NCI-H146 (cell line): ENCODE measurements at places on chromosomes 12 and 14.

DNA sequence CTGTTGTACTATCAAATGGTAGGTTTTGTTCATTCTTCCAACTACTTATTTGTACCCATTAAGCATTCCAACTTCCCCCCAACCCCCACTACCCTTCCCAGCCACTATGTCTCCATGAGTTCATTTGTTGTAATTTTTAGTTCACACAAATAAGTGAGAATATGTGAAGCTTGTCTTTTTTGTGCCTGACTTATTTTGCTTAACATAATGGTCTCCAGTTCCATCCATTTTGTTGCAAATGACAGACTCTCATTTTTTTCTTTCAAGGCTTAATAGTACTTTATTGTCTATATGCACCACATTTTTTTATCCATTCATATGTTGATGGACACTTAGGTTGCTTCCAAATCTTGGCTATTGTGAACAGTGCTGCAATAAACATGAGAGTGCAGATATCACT lies 86.2 kb downstream of the ALG10B start:
- DNase-seq, result no peak

- DNase-seq, result no peak
Measured at GRCh38 chr12:58847901-58848600, 72.3 kb downstream of the LRIG3 start.

GRCh38 chr12:117878605-117879004 lies 90.2 kb downstream of the KSR2 start:
- DNase-seq, result no peak

GRCh38 chr12:93670104-93670503 lies 7.1 kb upstream of the CRADD start:
- DNase-seq, result no peak

GRCh38 chr12:122004633-122005071 lies 17.0 kb upstream of the BCL7A start:
- DNase-seq, result no peak

DNA sequence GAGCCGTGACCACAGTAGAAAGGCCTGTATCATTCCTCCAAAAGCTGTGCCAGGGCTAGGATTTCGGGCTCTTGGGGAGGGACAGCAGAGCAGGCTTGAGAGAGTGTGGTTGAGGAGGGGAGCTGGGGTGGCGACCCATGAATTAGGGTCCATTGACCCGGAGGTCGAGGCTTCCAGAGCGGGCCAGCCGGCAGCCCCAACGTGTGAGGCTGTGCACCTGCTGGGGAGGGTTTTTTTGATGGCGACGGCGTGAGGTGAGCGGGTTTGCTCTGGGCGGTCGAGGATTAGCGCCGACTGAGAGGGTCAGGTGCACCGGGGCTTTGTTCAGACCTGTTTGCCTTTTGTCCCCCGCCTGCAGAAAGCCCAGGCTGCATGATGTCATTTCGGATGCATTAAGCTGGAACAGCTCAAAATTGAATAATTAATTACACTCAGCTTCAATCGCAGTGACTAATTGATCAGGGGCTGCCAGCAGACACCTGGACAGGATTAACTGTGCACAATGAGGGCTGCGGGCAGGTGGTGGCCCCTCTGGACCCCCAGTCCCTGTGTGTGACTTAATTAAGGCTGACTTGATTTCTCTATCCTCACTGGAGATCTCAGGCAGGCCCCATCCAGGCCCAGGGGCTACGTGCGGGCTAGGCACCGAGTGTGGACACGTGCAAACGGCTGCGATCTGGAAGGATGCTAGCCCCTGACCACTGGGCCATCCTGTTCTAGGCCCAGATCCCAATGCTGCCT lies 42.1 kb upstream of the MEG3 start:
- peak; percentile 97 for DNase-seq

GRCh38 chr12:131333621-131334440 lies 377.1 kb upstream of the SFSWAP start:
- no peak for DNase-seq

GRCh38 chr14:95235351-95235750 lies 78.0 kb upstream of the DICER1 start:
- DNase-seq, result peak; percentile 14

DNA sequence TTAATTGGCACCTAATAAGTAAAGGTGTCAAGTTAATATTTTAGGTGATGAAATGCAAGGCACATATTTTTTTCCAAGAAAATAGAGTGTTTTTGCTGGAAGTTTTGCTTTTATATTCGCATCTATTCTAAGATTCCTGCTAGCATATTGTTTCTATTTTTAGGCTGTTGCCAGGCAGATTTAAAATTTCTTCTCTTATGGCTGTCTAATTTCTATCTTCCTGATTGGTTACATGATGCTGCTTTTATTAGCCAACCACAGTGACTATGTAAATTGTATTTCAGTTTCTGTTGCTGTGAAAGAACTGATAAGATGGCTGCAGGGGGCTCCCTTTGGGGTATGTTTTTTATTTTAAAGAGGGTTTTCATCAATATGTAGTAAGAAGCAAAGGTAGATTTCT lies 42.7 kb downstream of the ATF7IP start:
- DNase-seq, result no peak

GRCh38 chr14:59148334-59148900 lies 40.0 kb upstream of the DAAM1 start:
- no peak for DNase-seq

GRCh38 chr14:51453869-51454268 lies 197.8 kb upstream of the FRMD6 start:
- no peak for DNase-seq

DNA sequence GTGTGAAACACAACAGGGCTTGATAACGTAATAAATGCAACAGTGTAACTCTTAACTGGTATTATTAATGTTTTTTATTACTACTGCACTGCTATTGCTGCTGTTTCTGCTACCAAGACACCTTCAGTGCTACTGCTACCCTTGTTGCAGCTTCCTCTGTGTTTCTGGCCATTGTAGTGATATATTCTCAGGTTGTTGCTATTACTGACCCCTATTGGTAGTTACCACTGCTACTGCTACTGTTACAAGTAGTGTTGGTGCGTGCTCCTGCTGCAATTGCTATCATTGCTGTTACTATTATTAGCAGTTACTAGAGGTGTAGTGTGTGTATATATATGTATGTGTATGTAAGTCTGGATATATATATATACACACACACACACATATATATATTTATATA lies 87.2 kb upstream of the PTPRB start:
- no peak for DNase-seq
